Fibroblast of upper back skin (primary cell): ENCODE measurements at places on chromosomes 7 and 10.

DNA sequence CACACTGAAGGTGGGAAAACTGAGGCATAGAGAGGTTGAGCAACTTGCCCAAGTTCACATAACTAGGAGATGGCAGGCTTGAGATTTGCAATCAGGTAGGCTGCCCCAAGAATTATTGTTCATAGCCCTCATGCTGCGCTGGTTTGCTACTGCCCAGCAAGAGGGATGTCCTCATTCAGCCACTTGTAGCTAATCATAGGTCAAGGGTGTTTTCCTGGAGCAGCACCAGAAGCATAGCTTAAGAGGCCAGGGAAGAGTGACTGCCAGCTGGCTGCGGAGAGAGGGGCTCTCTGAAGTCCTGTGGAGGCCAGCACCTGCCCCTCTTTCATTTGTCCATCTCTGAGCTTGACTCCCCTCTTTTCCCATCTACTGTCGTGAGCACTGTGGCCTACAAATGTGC lies 15.0 kb downstream of the CDHR3 start:
- peak; percentile 4 for DNase-seq

DNA sequence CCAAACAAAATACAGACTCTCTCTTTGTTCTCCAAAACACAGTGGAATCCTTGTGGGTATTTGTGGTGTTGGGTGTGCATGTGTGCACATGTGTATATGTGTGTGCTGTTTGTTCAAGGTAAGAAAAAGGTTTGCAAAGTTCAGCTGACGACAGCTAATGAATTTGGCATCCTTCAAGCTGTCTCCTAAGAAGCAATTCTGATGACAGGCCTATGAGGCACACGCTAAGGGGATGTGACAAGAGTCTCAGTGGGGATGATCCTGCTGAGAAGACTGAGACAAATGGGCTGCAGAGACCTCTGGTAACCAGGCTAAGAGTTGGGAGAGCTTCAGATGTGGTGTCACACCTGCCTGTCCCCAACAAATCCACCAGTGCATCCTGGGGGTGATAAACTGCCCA lies 26.5 kb upstream of the CELF2 start:
- no peak for DNase-seq

DNA sequence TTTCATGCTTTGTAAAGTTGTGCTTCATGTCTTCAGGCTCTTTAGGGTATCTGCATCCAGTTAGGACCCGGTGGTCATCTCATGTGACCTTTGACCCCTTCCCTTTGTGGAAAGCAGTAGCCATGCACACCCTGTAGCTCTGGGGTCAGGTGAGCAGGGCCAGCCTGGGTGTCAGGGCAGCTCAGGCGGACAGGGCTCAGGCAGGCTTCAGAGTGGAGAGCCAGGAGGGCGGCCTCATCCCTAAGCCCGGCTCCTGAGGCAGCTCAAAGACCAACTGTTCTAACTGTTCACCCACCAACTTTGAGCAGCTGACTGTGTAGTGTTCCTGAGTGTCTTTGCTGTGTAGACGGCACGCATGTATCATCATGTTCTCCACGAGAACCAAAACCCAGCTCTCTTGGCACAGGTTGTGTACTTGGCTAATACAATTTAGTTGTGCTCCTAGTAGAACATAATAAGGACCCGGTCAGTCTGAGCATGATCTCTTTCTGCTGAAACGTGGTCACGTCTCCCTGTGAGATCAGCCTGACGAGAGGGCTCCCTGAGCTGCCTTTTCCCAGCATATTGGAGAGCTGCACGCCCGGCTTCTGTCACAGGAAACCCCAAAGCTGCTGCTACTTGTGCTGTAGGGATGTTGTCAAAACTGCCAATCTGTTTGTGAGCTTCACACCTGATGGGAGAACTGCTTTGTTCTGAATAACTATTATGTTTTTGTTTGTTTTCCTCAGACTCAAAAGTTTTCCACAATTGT lies 30.0 kb downstream of the EEPD1 start:
- no peak for DNase-seq

GRCh38 chr7:2158331-2159175 lies 74.2 kb downstream of the MAD1L1 start:
- no peak for DNase-seq

- DNase-seq = peak; percentile 80
These were observed 437.8 kb downstream of the PLXDC2 start for GRCh38 chr10:20254078-20254477.

DNA sequence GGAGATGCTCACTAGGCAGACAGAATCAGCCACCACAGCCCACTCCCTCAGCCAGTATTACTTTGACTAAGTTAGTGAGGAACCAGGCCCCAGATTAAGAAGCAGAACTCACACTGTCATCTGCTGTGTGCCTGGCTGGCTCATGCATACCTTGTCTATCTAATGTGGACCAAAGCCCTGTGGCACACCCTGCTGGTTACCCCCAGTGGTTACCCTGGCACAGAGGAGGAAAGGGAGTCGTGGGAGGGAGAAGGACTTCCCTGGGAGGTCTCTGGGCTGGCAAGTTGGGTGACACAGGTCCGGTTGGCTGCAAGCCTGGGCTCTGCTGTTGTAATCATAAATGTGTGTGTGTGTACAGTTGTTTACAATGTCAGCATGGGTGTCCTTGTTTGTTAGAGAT lies 7.5 kb upstream of the SH2D4B start:
- peak; percentile 15 for DNase-seq

- peak; percentile 90 for DNase-seq
These were observed 92.4 kb downstream of the GLI3 start for GRCh38 chr7:42144604-42145003.

DNA sequence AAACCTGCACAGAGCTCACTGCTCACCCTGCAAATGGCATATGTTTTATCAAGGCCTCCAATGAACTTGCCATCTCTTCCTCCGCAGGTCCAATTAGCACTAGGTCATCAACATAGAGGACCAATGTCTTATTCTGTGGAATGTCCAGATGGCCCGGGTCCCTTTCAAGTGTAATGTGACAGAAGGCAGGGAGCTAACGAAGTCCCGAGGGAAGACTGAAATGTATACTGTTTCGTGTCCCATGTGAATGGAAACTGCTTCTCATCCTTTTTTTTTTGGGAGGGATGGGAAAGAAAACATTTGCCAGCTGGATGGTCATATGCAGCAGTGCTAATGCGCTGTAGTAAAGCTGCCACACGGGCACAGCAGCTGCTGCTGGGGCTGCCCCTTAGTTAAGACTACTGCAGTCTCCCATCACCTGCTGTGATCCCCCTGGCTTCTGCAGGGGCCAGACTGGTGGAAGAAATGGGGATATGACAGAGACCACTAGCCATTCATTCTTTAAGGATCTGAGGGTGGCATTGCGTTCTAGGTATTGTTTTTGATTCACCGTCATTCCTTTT lies 61.7 kb upstream of the CCNY start:
- DNase-seq = no peak

- peak; percentile 46 for DNase-seq
These were observed 393.1 kb downstream of the EXOC4 start for GRCh38 chr7:133645884-133646391.

- peak; percentile 65 for DNase-seq
These were observed 309.5 kb downstream of the ATRNL1 start for GRCh38 chr10:115402699-115403098.

GRCh38 chr10:32411797-32412498 lies 34.0 kb upstream of the CCDC7 start:
- DNase-seq = no peak

DNA sequence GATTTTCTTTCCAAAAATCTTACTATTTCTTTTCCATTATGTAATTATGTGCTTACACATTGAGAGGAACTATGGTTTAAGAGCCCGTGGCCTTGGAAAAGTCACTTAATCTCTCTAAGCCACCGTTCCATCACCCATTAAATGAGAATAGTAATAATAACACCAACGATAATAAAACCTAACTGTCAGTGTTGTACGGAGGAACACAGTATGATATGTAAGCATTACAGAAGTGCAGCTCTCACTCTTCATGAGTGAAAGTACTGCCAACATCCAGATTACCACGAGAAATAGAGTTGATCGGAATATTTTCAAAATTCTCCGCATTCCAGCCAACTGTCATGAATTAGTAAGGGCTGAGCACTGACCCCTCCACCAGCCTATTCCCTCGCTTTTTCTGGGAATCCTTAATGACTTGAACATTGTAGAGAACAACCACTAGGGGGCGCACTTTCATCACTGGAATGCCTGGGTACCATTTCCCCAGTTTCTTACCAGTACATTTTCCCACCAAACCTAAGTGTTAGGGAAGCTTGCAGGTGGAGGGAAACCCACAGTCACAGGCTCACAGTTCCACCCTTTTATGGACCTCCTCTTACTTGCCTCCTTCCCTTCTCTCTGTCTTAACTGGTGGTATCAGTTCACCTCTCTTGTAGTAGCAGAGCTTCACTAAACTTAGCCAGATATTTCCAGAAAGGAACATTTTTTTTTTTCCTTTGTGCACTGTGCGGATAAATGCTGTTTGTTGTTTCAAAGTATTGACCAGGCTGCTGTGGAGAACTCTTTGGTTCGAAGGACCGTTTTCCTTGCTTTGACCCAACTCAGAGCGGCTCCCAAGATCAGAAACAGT lies 27.8 kb downstream of the NKX2-3 start:
- peak; percentile 27 for DNase-seq

- DNase-seq = no peak
These were observed 225.2 kb upstream of the TCERG1L start for GRCh38 chr10:131536676-131537075.

- DNase-seq = peak; percentile 74
These were observed 90.4 kb downstream of the ZMIZ1 start for GRCh38 chr10:79159141-79159651.

DNA sequence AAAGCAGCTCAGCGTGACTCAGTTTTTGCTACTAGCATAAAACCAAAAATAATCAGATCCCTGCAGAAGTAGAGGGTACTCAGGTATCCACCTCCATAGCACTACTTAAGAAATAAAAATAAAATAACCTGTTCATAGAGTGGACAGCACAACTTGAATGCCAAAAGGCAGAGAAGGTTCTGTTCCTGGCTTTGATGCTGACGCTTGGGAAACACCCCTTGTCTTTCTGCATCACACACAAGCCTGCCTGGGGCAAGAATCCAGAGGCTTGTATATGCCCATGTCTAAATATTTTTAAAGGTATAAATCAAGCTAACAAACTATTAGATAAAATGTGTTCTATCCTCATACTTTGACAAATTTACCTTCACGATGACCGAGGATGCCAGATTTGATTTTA lies 207.3 kb downstream of the KIAA1217 start:
- no peak for DNase-seq

- DNase-seq = peak; percentile 51
These were observed 33.9 kb downstream of the KAZALD1 start for GRCh38 chr10:101095550-101096213.

GRCh38 chr7:24018331-24018730 lies 265.7 kb upstream of the NPY start:
- DNase-seq = no peak

DNA sequence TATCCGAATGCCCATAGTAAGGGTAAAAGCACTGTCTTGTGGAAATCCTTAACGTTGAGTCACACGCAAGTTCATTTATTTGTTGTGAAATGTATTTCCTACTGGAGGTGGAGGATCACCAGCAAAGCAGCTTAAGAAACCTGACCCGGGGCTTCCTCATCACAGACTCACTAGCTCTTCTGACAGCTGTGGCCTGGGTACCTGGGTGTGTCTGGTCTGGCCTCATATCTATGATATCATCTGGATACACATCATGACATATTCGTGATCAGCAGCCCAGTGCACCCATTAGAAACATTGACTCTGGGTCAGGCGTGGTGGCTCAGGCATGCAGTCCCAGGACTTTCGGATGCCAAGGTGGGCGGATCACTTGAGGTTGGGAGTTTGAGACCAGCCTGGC lies 8.8 kb downstream of the DRGX start:
- DNase-seq = peak; percentile 56

- DNase-seq = no peak
These were observed 21.8 kb downstream of the NT5C2 start for GRCh38 chr10:103171278-103171677.

- no peak for DNase-seq
These were observed 62.3 kb upstream of the CTBP2 start for GRCh38 chr10:125222515-125223308.

DNA sequence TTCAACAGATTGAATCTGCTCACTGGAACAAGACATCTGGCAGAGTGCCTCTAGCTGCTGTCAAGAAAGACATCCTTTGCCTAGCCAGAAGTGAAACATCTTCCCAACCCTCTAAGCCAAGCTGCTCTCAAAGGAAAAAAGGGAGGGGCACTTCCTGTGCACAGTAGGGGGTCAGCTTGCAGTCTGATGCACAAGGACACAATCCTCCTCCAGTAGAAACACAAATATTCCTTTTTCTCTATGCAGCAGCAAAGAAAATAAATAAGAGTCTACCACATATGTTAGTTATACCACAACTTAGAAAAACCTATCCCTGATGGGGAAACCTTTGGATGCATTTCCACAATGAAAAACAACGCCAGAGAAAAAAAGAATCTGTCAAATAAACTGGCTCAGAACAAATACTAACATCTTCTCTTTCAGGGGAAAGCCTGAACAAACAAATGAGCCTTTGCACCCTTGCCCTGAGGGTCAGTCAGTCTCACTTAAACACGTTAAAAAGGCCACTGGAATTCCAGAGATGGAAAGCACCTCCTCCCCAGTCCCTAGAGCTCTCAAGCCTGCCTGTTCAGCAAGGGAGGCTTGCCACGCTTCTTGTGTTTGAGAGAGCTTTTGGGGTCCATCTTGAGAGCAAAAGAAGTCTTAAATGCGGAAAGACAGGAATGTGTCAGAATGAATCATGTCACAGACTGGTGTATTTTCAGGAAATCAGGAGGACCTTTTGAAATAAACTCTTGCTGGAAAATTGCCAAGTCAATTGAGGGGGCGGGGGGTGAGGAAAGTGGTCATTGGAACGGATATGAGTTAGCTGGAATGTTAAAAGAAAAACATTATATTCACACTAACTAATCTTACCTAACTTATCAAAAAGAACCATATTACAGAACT lies 7.5 kb downstream of the LAMB1 start:
- DNase-seq = peak; percentile 94

- no peak for DNase-seq
These were observed 66.9 kb downstream of the EGFR start for GRCh38 chr7:55085511-55086412.

GRCh38 chr7:15215616-15216015 lies 313.1 kb upstream of the DGKB start:
- peak; percentile 76 for DNase-seq

DNA sequence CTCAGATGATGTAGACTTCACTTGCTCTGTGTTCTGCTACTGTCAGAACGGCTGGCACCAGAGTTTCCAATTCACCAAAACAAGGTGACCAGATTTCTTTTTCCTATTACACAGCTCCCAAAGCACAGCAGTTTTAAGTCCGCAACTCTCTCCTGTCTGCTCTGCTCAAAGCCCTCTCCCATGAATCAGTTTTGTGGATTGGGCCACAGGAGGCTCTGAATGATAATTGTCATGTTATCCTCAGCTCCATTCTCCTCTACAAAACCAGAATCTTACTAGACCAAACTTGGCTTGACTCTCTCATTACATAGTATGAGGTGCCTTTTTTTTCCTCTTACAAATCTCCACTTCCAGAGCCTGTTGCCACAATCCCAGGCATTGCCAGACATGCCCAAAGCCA lies 223.5 kb downstream of the SNX13 start:
- no peak for DNase-seq
